ENCODE measurements at places on chromosomes 1 and 21. TPM values are rescaled to one million over a fixed set of nuclear protein-coding genes. Genes with fewer than 3 reads are reported as not detected.
A peak's percentile ranks its signal among the peaks of the same experiment; 100 is the strongest.

GRCh38 chr1:8970870-8971337, 25.2 kb downstream of the CA6 start:
- DNase-seq, result no peak

Gene TPTE
- not detected for polyA plus RNA-seq

Gene ATP6V1G3
- polyA plus RNA-seq, result not detected

GRCh38 chr1:89360716-89361115, 3.1 kb upstream of the GBP6 start:
- DNase-seq, result no peak

GRCh38 chr1:112904071-112904830, 51.7 kb downstream of the SLC16A1 start:
- DNase-seq, result no peak

Gene RGS16
- 2.5 TPM for polyA plus RNA-seq

GRCh38 chr1:185271921-185272320, 45.1 kb downstream of the IVNS1ABP start:
- DNase-seq, result no peak

DNA sequence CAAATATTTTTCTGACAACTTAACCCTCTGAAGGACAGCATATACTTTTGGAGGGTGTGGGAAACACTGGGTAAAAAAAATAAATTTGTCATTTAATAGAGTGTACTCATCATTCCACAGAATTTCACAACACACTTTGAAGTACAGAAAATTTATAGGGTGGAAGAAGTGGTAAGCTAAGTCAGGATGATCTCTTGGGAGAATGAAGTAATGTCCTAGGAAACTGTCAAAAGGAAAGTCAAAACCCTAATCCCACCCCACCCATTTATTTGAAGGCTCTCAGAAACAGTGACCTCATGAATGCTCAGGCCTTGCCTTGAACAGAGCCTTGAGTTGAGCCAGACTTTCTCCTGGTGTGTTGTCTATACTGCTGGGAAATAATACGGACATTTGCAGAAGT, 7.3 kb upstream of the UAP1 start:
- no peak for DNase-seq

- DNase-seq, result no peak
Measured at GRCh38 chr1:113392541-113393128, 2.3 kb downstream of the MAGI3 start.

GRCh38 chr1:155272466-155273342, 600 bp downstream of the CLK2 start:
- no peak for DNase-seq

DNA sequence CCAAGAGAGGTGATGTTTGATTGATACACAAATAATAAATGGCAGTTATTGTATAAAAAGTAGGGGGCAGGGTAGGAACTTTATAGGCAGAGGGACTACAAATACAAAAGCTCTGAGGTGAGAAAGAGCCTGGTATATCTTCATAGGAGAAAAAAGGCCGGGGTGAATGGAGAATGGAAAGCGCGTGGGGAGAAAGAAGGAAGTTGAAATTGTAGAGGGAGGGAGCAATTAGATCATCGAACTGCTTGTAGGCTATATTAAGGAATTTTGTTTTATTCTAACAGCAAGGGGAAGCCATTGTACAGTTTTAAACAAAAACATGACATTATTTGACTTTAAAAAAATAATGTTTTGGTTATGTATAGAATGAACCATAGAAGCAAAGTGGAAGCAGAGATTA, 147.4 kb downstream of the PDE4B start:
- no peak for DNase-seq

GRCh38 chr1:117643601-117644000, 37.8 kb downstream of the TENT5C start:
- DNase-seq, result no peak

DNA sequence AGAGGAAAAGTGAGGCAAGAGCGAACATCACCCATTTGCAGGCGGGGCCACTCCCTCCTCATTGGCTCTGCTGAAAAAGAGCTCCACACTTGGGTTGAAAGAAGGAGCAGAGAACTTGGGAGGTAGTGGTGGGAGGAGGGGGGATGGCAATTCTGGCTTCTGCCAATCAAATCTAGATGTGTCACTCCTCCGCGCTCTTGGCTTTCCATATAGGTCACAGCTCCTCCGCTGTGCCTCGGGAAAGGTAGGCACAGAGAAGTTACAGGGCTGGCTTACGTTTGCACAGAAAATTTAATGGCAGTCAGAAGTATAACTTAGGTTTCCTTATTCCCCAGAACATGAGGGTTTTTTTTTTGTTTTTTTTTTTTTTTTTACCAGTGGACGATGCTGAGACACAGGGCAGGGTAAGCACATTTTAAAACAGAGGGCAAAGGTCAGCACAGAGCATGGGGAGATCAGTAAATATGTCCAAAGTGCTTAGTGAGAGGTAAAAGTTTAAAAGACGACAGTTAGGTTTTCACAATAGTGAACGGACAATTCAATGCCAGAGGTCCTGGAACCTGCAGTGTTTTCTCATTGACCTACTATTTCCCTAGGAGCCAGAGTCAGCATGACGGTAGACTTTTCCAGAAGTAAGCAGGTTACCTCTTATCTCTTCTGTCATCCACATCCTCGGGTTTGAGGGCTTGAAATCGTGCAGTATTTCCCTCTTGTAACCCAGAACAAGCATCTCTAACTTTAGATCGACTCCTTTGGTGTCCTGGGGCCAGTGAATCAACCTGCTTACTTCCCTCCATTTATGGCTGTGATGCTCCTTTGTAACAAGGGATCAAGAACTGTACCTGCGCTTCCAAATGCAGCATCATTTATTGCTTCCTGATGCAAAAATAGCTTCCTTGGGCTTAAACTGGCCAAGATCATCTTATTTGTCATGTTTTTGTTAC, 258.9 kb upstream of the PROX1 start:
- DNase-seq, result no peak

Gene ATP5PF
- 726 TPM for polyA plus RNA-seq

Gene LORICRIN
- not detected for polyA plus RNA-seq

GRCh38 chr1:95309031-95309471, 75.0 kb downstream of the RWDD3 start:
- no peak for DNase-seq

Gene PKLR
- polyA plus RNA-seq, result not detected

GRCh38 chr1:113659035-113659434, 100.3 kb downstream of the PHTF1 start:
- no peak for DNase-seq

DNA sequence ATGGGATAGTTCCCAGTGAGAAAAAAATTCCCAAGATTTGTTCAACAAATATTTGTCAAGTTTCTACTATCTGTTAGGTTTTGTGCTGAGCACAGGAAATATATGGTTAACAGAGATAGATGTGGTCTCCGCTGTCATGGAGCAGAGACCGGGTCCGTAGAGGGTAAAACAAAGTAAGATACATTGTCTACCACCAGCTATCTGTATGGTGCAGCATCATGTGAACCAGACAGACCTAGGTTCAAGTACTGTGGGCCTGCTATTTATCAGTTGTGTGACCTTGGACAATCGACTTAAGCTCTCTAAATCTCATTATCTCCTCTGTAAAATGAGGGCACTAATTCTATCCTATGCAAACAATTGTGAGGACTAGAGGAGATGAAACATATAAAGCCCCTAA, 109.8 kb downstream of the DUSP10 start:
- DNase-seq, result no peak

- DNase-seq, result no peak
Measured at GRCh38 chr1:101314244-101314643, 77.4 kb downstream of the S1PR1 start.

GRCh38 chr1:204079608-204079999, 6.7 kb downstream of the SOX13 start:
- DNase-seq, result no peak

DNA sequence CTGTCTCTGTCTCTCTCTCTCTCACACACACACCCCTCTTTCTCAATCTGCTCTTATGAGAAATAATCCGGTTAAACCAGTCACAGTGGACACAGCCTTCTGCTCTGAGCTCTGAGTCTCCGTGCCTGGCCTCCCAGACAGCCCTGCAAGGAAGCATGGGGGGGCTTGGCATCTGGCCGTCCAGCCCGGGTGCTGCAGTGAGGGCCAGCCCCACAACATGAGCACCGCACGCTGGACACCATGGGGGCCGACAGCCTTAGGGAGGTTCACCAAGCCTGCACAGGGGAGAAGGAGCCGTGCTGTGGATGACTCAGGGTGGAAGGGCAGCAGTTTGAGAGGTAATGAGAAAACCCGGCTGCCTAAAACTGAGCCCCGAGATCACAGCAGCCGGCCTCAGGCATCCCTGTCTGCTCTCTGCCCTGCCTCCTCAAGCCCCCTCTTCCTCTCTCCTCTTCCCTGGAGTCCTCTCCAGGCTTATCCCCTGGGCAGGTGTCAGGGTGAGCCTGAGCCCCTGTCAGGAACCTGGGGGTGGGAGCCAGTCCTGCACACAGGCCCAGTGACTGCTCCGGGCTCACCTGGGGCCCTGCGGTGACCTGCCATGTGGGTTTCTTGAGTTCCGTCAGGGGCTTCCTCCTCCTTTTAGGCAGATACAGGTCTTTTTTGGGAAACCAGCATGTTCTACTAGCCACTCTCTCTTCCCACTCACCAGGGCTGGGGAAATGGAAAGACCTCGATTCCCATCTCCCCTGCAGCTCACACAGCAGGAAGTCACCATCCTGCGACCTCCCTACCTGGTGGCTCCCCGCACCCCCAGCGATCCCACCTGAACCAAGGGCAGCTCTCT, 92.8 kb downstream of the ITPKB start:
- no peak for DNase-seq

GRCh38 chr1:14915356-14916054, 238.0 kb upstream of the TMEM51 start:
- peak; percentile 41 for DNase-seq

Gene FCGR3B
- polyA plus RNA-seq, result 0.22 TPM

Gene CRP
- polyA plus RNA-seq, result 0.26 TPM

Gene FRRS1
- polyA plus RNA-seq, result 0.88 TPM

Gene TMEM269
- not detected for polyA plus RNA-seq

GRCh38 chr1:67890857-67891256, 57.6 kb upstream of the GNG12 start:
- DNase-seq, result no peak

Gene KIF17
- polyA plus RNA-seq, result 4.6 TPM

DNA sequence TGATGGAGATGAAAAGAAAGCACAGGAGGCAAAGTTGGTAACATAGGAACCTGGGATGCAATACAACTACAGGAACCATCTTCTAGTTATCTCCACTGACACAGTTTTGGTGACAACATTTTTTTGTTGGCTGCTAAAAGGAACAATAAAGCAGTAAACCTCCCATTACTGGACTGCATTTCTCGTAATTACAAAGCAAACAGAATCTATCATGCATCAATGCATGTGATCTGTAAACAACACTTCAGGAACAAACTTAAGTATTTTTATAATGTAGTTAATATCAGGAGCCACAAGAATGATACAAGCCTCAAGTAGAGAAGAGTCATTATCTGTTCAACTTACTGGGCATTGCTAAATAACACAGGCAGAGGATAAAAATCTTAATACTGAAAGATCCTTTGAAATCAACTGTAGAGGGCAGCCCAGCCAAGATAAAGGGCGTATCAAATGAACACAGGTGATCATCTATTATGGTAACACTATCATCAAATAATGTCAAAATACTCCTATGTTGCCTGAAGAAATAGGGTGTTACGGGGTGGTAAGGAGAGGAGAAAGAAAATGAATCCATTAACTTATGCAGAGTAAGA, 193.3 kb downstream of the EIF4G3 start:
- no peak for DNase-seq

DNA sequence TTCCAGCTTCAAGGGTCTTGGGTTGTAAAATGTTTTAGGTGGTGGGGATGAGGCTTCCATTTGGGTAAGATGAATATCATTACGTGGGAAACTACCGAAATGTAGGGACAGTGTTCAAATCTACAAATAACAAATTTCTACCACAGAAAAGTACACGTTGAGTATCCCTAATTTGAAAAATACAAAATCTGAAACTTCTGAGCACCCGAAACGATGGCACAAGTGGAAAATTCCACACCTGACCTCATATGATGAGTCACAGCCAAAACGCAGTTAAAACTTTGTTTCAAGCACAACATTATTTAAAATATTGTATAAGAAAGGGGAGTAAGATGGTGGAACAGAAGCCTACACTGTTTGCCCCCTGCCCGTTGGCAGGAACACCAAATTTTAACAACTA, 8.8 kb upstream of the HENMT1 start:
- no peak for DNase-seq

Gene TCHHL1
- polyA plus RNA-seq, result not detected

Gene S100A2
- 2.2 TPM for polyA plus RNA-seq

DNA sequence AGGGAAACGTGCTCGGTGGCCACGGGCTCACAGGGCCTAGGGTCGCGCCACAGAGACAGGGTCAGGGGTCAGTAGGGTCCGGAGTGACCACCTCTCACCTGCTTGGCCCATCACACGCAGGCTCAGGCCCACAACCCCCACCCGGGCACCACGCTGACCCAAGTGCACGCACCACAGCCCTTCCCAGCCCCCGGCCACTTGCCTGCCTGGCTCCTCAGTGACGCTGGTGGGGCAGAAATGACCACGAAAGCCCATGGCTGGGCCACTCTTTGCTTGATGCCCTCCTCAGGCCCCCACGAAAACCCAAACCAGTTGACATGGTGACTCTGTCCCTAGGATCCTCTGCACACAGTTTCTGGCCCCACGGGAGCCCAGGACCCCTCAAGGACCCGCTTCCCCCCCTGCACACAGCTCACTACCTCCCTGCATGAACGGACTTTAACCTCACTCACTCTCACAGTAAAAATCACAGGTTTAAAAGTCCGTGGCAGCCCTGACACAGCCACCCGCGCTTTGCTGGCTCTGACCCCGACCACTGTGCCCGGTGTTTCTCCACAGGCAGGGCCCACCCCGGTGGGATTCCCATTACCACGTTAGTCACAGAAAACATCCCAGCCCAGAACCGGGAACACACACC, 20.7 kb downstream of the NADK start:
- DNase-seq, result no peak

GRCh38 chr21:44291078-44291935, 5.6 kb downstream of the AIRE start:
- DNase-seq, result no peak

DNA sequence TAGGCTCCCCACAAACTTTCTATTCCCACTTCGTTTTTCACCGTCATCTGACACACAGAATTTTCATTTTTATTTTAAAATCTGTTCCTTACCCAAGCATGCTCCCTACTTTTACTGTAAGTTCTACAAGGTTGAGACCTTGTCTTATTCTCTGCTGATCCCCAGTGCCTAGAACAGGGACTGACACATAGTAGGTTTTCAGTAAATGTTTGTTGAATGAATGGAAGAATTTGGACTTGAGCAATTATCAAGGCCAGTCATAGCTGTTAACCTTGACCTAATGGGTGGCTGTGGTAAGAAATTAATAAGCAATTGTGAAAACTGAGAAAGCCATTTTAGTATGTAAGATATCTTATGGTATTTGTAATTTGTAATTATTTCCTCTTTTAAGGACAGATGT, 71.1 kb downstream of the LAMC1 start:
- no peak for DNase-seq

GRCh38 chr21:45420061-45421041, 15.4 kb downstream of the COL18A1 start:
- DNase-seq, result no peak

GRCh38 chr21:38067086-38067739, 151.0 kb upstream of the KCNJ6 start:
- DNase-seq, result no peak

Gene SPAG17
- 0.01 TPM for polyA plus RNA-seq

- DNase-seq, result no peak
Measured at GRCh38 chr1:34721241-34721640, 33.6 kb upstream of the GJB5 start.
